H1 (cell line): ENCODE measurements at places on chromosomes 13 and 19. TPM values are rescaled to one million over a fixed set of nuclear protein-coding genes. Genes with fewer than 3 reads are reported as not detected.

The CDC37 gene
- total RNA-seq: 162 and 164 TPM in 2 replicates

The ZNF83 gene
- total RNA-seq: 19.4 and 19.7 TPM in 2 replicates

- DNase-seq: no peak
These were observed 19.7 kb upstream of the ERCC5 start for GRCh38 chr13:102825921-102826706.

GRCh38 chr13:31521435-31521834 lies 217.9 kb upstream of the RXFP2 start:
- DNase-seq: no peak

GRCh38 chr13:47747901-47748300 lies 253.2 kb downstream of the SUCLA2 start:
- DNase-seq: no peak

- DNase-seq: no peak
These were observed 70.9 kb upstream of the WASF3 start for GRCh38 chr13:26486550-26486949.

- no peak for DNase-seq
These were observed 13.3 kb downstream of the DYRK1B start for GRCh38 chr19:39820696-39821095.

GRCh38 chr13:67069117-67069767 lies 160.9 kb downstream of the PCDH9 start:
- DNase-seq: no peak

DNA sequence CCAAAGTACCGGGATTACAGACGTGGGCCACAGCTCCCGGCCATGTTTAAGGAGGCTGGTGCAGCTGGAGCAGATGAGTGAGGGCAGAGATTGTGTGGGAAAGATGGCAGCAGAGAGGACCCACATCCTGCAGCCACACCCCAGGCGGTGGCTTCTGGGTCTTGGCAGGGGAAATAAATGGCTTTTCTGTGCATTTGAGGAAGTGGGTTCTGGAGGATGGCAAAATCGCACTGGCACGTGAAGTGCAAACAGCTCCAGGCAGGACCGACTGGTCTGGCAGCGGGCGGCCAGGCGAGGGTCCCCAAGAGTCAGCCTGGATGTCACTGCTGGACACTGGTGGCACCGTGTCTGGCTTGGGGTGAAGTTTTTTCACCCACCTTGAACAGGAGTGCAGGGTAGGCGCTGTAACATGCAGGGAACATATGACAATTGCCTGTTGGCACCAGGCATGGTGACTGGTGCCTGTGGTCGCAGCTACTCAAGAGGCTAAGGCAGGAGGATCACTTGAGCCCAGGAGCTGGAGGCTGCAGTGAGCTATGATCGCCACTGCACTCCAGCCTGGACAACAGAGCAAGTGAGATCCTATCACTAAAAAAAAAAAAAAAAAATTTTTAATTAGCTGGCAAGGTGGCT lies 8.4 kb downstream of the B3GNT3 start:
- no peak for DNase-seq

DNA sequence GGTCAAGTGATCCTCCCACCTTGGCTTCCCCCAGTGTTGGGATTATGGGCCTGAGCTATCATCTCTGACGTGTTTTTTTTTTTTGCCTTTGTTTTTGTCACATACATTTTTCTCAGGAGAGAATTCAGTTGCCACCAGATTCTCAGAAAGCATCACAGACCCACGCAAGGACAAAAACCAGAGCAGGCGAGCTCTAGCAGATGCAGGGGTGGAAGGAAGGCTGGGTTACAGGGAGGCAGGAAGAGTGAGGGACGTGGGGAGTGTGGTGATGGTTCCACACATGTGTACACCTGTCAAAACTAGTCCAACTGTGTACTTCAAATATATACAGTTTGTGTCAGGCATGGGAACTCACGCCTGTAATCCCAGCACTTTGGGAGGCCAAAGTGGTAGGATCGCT lies 4.3 kb downstream of the TMEM161A start:
- no peak for DNase-seq

- DNase-seq: no peak
These were observed 71.2 kb upstream of the ADGRE5 start for GRCh38 chr19:14310055-14310454.

DNA sequence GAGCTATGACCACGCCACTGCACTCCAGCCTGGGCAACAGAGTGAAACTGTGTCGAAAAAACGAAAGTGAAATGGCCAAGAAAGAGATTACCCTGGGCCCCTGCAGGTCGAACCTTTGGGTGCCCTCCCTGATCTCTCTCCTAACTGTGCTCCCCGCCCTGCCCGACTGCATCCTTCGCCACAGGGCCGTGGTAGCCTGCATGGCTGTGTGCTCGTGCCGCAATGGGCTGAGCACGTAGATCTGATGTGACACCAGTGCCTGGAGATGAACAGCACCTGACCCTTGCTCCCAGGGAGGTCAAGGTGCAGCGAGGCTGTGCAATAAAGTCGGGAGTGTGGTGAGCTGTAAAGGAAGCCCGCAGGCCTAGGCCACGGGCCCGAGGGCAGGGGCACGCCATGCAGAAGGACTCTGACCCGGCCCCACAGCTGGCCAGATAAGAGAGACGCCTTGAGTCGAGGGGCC lies 60.2 kb downstream of the PEX11G start:
- no peak for DNase-seq

GRCh38 chr19:35666251-35666913 lies at the start of gene UPK1A:
Gene UPK1A, plus strand, starts transcription at chr19:35666517. Its CDS starts 296 bp downstream, at chr19:35666813.
- DNase-seq: no peak
